ENCODE measurements at places on chromosomes 16 and 17.

DNA sequence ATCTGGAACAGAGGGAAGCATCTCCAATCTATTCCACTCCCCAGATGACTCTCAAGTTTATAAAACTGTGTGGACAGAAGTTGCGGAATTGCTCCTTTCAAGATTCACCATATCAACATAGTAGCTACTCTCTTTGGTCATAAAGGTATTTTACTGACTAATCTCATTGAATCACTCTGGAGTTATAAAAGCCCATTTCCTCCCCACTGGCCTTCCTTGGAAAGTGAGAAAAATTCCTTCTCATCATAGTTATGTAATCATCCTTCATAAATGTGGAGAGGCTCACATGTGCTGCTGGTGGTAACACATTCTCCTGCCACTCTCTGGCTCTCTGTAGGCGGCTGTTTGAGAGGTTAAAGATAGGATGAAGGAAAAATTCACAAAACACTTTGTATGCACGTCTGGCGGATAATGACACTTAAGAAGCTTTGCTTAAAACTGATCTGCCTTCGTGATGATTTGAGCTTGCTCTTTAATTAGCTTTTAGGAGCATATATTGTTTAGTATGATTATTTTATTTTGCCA lies 1034.0 kb upstream of the EEF2KMT start:
- no peak for DNase-seq

- no peak for DNase-seq
Measured at GRCh38 chr16:13403326-13403725, 501.9 kb downstream of the SHISA9 start.

- no peak for DNase-seq
Measured at GRCh38 chr16:52167328-52167727, 379.6 kb downstream of the TOX3 start.

DNA sequence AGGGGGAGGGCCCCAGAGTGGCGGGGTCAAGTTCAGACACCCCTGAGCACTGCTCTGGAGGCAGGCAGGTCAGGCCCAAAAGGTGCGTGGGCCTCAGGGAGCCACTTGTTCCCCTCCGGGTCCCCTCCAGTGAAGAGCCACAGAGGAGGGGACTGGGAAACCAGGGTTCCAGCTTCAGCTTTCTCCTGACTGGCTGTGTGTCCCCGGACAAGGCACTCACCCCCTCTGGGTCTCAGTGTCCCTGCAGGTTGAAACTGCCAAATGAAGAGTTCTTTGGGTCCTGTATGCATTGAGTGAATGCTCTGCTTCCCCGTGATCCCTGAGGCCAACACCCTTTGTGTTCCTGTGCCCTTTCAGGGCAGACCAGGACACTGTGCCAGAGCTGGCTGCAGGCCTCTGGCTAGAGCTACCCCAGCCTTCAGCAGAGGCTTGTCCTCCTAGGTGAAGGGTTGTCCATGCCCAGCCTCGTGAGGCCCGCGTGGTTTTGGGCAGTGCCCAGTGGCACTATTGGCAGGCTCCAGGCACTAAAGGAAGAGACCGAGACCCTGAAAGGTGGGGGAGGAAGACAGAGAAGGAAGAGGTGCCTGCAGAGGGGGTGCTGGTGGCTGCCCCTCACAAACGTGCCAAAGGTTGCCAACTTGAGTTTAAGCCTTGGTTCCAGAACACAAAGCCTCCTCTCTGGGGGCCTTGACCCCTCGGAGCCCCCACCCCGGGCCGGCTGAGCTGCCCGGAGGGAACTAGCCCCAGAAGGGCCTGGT lies 13.3 kb upstream of the WNT3 start:
- DNase-seq: no peak

DNA sequence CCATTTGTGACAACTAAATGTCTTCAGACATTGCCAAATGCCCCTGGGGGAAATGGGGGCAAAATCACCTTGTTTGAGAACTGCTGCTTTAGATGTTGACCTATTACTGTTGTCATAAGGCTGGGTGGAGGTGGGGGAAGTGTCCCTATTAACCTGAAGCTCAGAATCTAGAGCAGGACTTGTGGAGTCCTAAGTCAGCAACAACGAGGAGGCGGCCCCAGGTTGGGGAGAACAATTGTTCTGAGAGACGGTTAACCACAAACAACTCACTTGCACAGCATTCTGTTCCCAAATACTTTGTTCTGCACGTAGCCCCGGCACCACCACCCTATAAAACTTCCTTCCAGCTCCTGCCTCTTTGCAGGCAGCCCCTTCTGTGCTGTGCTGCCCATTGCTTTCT lies 32.5 kb downstream of the TEKT5 start:
- no peak for DNase-seq

GRCh38 chr16:81804134-81804610 lies 25.1 kb downstream of the PLCG2 start:
- peak; percentile 47 for DNase-seq

GRCh38 chr16:35147556-35148504 lies 1688.4 kb downstream of the TP53TG3F start:
- no peak for DNase-seq

DNA sequence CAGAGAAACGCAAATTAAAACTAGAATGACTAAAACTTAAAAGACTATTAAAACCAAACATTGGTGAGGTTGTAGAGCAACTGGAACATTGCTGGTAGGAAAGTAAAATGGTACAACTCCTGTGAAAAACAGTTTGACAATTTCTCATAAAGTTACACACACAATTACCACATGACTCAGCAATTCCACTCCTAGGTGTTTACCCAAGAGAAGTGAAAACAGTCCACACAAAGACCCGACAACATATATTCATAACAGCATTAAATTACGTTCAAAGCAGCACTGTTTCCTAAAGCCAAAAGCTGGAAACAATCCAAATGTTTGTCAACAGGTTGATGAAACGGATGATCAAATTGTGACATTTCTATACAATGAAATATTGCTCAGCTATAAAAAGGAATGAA lies 26.5 kb upstream of the ALOX12 start:
- no peak for DNase-seq

GRCh38 chr17:40551879-40552768 lies 13.1 kb downstream of the CCR7 start:
- DNase-seq: no peak

DNA sequence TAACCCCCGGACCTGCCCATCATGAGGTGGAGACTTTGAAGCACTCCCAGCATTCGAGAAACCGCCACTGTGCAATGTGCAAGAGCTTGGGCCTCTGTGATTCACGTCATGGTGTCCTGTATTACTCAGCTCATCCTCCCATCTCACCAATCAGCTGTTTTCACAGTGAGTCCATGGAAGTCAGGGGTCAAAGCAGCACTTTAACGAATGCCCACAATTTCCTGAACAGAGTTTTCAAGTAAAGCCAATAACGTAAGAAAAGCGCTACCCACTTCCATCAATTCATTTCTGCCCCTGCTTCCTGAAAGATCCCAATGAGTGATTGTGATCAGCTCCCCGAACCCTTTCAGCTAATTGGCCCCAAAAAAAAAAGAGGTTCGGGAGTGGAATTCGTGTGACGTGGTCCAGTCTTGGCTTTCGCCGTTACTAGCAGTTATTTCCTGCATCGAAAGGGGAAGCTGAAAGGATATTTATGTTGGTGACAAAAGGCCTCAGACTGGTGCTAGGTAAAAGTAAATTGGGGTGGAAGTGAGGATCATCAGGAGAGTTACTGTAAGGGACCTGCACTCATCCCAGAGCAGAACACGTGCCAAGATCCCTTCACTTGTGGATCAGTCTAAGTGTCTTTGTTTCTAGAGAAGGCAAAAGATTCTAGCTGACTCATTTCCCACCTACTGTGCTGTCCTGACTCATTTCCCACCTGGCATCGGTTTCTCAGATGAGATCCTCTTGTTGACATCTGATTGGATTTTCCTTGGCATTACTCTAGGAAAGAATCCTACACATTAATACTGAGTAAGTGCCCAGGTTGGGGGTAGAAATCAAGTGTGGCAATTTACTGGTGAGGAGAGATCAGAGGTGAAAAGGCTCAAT lies 136.7 kb upstream of the NUDT7 start:
- no peak for DNase-seq

- DNase-seq: no peak
Measured at GRCh38 chr16:2507665-2508064, 6.1 kb upstream of the ATP6V0C start.

- DNase-seq: no peak
Measured at GRCh38 chr16:15899538-15900100, 11.2 kb upstream of the CEP20 start.

DNA sequence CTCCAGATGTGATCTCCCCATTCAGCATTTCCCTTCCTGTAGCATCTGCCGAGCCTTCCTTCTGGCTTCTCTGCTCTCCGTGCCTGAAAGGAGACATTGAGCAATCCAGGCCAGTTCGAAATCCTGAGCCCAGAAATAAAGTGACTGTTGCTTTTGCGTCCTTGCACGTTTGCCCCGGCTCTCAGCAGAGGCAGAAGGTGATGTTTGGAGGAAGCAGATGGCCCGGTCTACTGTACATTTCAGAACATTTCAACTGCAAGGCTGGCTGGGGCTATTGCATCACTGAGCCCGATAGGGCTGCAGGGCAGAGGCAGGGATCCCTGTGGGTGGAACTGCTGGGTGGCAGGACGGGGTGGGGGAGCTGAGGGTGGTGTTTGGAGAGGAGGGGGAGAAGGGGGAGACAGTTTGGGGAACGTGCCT lies 29.4 kb downstream of the IRF8 start:
- DNase-seq: peak; percentile 95

GRCh38 chr17:79814127-79814973 lies 17.5 kb upstream of the CBX8 start:
- DNase-seq: no peak

DNA sequence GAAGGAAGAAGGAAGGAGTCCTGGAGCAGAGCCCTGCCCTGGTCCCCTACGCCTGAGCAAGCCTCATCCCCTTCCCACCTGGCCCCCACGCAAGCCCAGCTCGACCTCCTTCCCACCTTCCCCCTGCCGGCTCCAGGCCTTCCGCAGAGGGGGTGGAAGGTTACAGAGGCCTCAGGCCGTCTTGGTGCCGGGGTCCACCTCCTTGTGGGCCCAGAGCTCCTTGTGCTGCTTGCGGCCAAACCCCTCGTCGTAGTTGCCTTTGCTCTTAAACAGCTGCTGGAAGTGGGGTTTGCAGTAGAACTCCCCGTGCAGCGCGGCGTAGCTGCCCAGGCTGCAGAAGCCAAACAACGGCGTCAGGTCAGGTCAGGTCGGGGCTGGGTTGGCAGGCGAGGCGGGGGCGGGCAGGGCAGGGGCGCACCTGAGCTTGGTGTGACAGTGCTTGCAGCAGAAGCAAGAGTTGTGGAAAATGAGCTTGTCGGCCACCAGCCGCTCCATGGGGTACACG lies 1.5 kb downstream of the LIMD2 start:
- DNase-seq: no peak

DNA sequence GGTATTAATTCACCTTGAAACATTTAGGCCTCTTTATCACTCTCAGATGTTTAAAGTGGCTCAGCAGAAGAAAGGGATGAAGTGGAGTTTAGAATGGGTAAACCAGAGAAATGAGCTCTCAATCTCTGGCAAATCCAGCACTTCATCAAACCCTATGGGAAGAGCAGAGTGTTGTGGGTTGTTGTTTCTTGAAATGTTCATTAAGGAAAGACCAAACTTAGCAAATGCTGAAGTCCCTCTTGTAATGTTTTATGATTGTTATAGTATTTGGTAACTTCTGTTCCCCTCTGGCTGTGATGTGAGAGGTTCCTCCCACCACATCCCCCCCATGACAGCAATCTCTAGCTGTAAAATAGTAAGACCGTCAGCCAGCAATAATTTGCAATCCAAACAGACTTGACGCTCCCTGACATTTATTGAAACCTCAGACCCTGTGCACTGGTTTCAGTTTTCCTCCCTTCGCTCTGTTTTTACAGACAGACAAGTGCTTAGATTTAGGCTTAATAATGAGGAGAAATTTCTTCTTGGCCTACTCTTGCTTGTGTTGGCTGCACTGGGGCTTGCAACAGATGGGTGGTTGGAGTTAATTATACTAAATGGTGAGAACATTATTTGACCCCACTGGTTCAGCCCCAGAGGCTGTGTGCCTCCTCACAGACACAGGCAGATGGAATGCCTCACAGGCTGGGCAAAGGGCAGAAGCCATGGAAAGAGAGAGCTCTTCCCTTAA lies 609.4 kb upstream of the SOX9 start:
- no peak for DNase-seq

- DNase-seq: no peak
Measured at GRCh38 chr17:49397586-49397985, 17.1 kb downstream of the PHB1 start.

DNA sequence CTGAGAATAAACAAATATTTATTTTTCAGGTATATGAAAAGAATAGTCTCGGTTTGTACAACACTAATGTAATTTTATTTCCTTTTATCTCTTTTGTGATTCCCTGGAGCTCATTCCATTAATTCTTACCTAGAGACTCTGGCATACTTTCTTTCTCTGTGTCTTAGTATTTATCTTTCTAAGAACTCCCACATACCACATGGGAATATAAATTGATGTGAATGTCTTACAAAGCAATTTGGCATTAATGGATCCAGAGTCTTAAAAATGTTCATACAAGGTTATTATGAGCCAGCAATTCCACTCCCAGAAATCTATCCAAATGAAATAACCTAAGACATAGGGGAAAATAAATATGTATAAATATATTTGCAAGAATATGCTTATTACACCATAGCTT lies 202.7 kb downstream of the CDH11 start:
- DNase-seq: no peak

DNA sequence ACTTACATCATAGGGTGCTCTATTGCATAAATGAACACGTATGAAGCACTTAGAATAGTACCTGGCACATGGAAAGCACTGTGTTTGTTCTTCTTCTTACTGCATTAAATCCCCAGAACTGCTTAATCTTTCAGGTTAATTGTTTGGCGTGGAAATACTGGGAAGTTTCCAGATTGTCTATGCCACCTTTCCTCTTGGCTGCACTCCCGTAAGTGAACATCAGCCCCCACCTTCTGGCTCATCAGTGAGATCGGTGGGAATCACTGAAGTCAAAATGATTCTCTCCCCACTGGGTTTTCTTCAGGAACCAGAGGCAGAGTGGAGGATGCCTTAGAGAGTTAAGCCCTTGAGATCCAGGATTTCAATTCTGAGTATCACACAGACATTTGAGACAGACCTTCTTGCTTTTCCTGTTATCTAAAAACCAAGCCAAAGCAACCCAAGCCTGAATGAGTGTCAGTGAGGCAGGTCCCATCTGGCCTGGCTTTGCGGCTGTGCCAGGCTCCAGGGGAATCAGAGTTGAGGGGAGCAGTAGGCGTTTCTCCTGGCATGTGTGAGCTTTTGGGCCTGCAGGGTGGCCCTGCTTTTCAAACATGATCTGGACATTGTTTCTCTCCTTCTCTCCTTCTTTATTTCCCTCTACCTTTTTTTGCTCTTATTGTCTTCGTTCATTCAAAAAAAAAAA lies 59.1 kb downstream of the OTOA start:
- no peak for DNase-seq

GRCh38 chr16:86020971-86021370 lies 122.0 kb downstream of the IRF8 start:
- DNase-seq: no peak

All from AML-193 (cell line).